Stimulated activated CD4-positive, alpha-beta T cell treated with anti-CD3 and anti-CD28 coated beads, Interleukin-4, amount 100 ng/mL, for 48 hours (primary cell): ENCODE measurements at places on chromosomes 12 and 14.

- no peak for DNase-seq
These were observed 7.1 kb upstream of the KRT82 start for GRCh38 chr12:52413202-52413601.

DNA sequence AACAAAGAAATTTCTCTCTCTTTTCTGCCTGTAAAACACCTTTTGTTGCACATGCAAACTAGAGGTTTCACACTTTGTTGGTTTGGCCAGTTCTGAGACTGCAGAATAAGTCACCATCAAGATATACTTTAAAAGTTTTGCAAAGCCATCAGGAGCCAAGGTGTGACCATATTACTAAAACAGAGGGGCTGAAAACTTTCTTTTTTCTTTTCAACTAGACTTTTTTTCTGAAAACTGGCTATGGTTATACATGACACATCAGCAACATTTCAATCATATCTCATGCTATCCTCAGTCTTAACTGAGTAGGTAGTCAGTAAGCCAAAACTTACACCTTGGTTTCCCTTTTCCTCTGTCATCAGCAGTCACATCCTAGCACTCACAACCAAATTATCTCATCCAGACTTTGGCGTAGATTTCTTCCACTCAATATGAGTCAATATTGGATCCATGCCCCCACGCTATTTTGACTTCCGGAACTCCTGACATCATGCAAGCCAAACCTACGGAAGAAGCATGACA, 4.1 kb upstream of the IFNG start:
- peak; percentile 11 for DNase-seq

- no peak for DNase-seq
These were observed 212.9 kb downstream of the SYT10 start for GRCh38 chr12:33226671-33227070.

GRCh38 chr12:69608114-69608513, 2.6 kb downstream of the LRRC10 start:
- DNase-seq, result no peak

GRCh38 chr12:101078536-101079285, 131.3 kb downstream of the SLC5A8 start:
- DNase-seq, result no peak

GRCh38 chr12:84636801-84637290, 275.8 kb downstream of the SLC6A15 start:
- no peak for DNase-seq

- no peak for DNase-seq
These were observed 10.7 kb upstream of the GRIN2B start for GRCh38 chr12:13992106-13992505.

- peak; percentile 4 for DNase-seq
These were observed 39.0 kb downstream of the SLCO1B1 start for GRCh38 chr12:21169878-21170472.

- DNase-seq, result no peak
These were observed 1.6 kb upstream of the RTL1 start for GRCh38 chr14:100905166-100905565.

GRCh38 chr14:104567957-104568225, 11.7 kb upstream of the C14orf180 start:
- DNase-seq, result no peak

DNA sequence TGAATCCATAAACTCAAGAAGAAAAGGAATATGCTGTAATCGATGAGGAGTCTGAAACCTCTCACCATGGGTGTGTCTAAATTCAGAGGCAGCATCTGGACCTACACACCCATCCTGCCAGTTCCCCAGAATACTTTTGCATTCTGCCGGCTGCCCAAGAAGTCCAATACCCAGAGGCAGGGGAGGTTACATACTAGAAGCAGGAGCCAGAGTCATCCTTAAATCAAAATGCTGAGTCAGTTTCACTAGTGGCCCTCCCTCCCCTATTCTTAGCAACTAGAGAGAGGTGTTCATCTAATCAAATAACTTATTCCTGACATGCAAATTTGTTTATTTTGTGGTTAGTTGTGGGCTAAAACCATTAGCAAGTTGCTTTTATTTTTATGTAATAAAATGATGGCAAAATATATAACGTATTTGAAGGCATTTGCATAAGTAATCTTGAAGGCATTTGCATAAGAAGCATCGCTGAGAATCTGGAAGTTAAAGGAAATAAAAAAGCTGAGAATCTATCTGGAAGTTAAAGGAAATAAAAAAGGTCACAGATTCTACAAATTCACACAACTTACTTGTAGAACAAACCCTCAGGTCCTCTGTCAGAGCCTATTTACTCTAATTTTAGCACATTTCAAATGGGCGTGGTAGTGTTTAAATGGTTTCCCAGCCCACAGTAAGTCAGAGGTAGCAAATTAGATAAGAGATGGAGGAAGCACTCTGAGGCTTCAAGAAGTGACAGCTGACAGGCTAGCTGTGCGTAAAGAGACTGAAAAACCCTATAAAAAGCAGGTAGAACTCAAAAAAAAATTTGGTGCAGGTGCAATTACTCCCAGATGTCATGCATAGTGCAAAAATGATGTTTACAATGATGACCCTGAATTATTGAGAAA, 7.8 kb downstream of the BHLHE41 start:
- DNase-seq, result no peak

DNA sequence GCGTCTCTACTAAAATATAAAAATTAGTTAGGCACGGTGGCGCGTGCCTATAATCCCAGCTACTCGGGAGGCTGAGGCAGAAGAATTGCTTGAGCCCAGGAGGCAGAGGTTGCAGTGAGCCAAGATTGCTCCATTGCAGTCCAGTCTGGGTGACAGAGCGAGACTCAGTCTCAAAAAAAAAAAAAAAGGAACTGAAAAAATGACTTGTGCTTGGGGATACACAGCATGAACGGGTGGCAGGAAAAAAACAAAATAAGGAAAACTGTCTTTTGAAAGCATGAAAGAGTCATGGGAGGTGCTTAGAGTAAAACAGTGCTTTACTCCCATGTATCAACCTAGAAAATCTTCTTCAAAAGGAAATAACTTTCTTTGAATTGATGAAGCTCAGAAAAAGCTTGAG, 80.8 kb downstream of the TMTC1 start:
- DNase-seq, result no peak

DNA sequence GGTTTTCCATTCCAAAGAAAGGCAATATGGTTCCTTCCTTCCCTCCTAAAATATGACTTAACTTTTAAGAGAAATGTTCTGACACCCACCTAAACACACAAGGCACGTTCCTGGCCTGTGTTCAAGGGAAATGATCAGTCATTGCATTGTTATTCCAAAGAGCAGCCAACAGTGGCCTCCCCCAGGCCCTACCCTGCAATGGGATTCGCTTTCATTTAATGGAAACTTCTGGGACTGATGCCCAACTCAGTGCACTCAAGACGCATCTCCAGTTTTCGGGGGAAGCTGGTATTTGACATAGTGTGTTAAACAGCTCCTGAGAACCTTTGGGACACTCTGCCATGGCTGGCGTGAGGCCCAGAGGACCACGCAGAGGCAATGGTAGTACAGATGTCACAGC, 65.9 kb downstream of the DDX51 start:
- no peak for DNase-seq

DNA sequence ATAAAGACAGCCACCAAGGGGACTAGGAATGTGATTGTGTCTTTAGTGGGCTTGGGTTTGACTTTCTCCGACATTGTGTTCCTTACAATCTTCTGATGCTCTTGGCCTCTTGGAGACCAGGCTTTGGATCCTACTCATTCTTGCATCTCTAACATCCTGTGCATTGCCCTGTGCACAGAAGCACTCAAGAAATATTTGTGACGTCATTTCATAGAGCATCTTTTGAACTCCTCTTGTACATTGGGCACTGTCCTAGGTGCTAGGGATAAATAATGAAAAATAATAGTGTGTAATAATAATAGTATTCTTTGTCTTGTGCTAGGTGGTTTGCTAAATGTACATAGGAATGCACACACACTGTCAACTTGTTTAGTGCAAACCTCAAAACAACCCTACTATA, 108.8 kb upstream of the LHX5 start:
- DNase-seq, result no peak

DNA sequence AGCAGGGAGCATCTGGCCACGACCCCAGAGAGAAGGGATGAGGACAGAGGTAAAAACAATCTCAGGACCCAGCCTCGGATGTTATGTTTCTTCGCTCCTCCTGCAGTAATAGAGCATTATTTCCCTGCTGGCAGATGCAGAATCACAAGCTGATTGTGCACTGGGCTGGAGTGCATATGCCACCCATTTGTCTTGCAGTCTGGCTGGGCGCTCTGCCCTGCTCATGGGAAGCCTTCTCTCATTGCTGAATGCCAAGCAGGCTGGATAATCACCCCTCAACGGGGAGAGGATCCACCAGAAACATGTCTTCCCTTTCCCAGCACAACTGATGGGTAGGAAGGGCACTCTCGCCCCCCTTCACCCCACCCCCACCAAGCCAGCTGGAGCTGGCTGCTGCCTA, 8.5 kb upstream of the VASH1 start:
- DNase-seq, result no peak

GRCh38 chr14:34364201-34364600, 97.8 kb downstream of the SPTSSA start:
- DNase-seq, result no peak

GRCh38 chr14:51293149-51293911, 53.3 kb downstream of the TMX1 start:
- DNase-seq, result no peak

GRCh38 chr14:93185349-93185720, 218 bp downstream of the LYSET start:
- DNase-seq, result no peak

- DNase-seq, result no peak
These were observed 85.3 kb downstream of the SAMD4A start for GRCh38 chr14:54652188-54652587.

DNA sequence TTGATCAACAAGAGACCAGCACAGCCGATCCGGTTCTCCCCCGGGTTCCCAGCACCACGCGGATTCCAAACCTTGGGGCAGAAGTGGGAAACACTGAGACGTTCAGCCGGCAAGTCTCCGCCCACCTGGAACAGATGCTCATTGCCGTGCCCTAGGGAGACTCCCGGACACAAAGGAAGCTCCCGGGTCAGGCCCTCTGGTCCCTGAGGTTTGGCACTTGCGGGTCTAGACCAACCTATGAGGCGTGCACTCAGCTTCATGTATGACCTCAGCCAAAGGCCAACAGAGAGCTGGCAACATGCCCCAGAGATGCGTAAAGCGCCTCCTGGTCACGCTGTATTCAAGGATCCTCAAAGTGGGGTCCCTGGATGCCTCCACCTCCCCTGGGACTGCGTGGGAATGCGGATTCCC, 2.5 kb downstream of the RIMBP2 start:
- DNase-seq, result no peak

- no peak for DNase-seq
These were observed 6.9 kb upstream of the BMP4 start for GRCh38 chr14:53963320-53964227.

DNA sequence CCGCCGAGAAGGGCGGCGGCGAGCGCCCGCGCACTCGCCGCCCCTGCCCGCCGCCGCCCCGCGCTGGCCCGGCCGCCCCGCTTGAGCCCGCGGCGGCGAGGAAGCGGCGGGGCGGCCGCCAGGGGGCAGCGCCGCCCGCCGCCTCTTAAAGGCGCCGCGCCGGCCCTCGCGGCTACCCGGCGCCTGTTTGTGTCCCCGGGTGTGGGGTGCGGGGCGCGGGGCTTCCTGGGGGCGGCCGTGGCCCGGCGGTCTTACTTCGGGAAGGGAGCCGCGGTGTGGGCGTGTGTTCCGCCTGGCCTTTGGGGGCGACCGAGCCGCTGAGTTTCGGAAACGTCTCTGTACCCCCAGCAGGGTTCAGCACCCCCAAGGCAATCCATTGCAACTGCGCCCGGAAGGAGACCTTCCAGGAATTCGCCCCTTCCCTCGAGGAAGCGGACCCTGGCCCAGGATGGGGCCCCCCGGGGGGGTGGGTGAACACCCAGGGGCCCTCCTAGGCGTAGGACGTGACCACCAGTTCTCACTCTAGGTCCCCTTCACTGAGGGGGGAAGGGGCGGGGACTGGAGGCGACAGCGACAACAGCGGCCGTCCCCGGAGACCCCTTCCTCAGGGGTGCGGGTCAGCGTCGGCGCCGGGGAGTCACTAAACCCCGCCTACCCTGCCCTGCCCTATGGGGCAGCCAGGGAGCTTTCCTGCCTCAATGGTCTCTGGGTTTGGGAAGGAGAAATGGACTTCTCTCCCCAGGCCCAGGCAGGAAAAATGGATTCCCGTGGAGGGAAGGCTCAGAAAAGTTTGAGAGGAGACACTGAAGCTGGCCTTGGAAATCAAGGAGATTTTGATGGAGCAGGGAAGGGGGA, at the start of gene ITPK1:
Gene ITPK1, minus strand, starts transcription at position 105 of the 855 bp plus-strand sequence. CDS start 762 bp downstream, outside the sequence.
- DNase-seq, result peak; percentile 39

DNA sequence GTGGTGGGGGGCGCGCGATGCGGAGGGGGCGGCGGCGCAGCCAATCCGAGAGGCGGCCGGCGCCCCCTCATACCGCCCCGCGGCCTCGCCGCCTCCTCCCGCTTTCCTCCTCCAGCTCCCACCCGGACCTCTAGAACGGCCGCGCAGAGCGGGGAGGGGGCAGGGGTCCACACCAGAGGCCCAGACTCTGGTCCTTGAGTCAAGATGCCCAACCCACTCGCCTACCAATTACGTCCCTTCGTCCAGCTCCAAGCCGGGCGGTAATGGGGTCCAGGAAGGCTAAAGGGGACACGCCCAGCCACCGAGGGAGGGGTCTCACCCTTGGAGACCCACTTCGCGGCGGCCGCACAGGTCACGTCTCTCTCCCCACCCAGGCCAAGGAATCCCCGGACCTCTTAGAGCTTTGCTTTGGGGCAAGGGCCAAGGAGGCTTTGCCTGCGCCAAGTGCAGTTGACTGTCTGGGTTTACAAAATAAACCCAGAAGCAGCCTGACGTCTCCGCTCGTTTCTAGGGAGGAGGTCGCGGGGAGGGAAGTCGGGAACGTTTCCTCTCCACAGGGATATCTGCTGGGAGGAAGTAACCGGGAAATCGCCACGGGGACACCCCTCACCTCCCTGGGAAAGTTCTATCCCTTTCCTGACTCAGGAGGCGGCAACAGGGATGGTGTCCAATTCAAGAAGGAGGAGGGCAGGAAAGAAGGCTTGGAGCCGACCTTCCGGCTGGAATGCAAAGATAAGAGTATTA, 394 bp upstream of the AMIGO2 start:
- DNase-seq, result no peak

DNA sequence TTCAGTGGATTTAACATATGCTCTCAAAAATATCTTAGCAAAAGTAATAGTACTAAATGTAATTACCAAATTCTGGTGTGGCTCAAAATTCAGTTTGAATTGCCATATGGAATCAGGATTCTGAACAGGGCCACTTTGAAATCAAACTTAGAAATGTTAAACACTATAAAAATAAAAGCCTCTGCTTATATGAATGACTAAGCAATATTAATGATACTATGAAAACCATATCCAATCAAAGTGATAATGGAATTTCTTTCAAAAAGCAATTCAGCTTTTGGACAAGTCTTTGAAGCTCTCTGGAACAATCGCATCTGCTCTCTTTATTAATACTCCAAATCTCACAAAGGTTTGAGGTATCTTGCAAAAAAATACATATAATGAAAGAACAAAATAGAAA, 51.6 kb downstream of the ERGIC2 start:
- DNase-seq, result no peak
